ENCODE measurements at places on chromosomes 6 and 20.

DNA sequence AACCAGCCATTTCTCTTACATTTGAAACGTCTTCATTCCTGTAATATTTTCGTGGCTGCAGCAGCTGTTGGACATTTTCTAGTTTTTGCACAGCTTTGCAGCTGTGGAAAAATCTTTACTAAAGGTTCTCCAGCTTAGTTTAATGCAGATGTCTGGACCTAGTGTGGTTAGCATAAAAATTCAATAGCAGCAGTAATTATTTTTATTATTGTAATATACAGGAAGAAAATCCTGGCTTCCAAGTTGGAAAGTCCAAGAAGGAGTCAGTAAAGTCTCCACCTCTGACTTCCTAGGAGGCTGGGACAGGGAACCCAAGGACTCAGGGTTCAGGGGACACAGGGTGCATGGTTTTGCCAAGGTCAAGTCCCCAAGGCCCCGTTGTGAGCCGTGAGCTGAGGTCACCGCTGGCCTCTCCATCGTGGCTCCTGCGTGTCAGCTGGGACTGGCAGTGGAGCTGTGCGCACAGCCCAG lies 230.6 kb downstream of the FNDC1 start:
- DNase-seq, result no peak

DNA sequence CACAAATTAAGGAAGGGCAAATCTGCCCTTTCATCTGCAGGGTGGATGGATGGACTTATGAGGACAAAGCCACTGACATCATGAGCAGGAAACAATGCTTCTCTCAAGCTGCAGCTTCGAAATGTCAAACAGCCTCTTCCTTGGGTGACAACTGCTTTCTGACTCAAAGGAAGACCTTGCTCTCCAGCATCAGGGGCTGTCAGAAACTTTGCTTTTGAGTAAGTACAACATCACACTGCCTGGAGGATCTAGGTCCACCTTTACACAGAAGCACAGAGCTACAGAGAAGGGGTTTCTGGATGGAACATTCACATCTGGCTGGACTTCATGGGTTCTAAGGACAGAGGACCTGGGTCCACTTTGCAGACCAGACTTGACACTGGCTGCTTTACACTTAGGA lies 5.9 kb downstream of the CST1 start:
- no peak for DNase-seq

DNA sequence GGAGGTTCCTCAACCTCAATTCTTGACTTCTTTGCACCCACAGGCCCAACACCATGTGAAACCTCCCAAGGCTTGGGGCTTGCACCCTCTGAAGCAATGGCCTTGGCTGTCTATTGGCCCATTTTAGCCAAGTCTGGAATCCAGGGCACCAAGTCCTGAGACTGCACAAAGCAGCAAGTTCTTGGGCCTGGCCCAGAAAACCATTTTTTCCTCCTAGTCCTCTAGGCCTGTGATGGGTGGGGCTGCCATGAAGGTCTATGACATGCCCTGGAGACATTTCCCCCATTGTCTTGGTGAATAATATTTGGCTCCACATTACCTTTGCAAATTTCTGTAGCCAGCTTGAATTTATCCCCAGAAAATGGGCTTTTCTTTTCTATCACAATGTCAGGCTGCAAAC lies 849.6 kb upstream of the MANEA start:
- DNase-seq, result no peak

GRCh38 chr20:53617791-53618489 lies 24.3 kb upstream of the ZNF217 start:
- DNase-seq, result no peak

- no peak for DNase-seq
These were observed 44.3 kb upstream of the KIAA1586 start for GRCh38 chr6:57002197-57002596.

- DNase-seq, result peak; percentile 50
These were observed 48.6 kb downstream of the TCP11 start for GRCh38 chr6:35092362-35093117.

DNA sequence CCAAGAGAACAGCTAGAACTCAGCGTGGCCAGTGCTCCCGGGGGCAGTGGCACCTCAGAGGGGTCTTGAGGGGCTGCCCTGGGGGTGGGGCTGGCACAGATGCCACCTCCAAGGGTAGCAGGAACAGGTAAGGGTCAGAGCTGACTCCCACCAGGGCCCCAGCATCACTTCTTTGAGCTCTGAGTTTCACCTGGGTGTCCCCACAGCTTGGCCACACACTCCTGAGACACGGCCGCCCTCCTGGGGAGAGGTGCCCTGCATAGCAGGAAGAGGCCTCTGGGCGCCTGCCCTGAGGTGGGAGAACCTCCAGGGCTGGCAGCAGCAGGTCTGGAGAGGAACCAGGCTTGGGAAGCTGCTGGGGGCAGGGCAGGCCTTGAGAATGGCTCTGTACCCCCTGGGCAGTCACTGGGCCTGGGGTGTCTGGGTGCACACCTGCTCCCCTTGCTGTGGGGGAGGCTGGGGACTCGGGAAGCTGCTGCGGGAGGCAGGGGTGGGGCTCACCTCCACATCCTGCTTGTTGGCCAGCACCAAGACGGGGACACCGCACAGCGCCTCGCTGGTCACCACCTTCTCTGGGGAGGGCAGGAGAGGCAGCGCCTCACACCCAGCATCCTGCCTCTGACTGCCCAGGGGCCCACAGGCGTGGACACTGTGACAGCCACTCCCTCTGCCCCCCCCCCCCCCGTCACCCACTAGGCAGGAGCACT lies 5.0 kb downstream of the TNFRSF6B start:
- no peak for DNase-seq

DNA sequence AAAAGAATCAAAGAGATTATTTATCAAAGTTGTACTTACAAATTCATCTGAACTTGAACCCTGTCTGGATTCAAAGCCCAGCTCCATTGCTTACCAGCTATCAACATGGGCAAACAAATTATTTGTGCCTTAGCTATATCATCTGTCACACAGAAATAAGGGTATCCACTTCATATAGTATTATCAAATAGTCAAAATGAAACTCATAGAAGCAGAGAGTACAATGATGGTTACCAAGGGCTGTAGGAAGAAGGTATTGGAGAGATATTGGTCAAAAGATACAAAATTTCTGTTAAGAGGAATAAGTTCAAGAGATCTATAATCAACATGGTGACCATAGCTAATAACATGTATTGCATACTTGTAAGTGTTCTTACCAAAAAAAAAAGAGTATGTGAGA lies 87.8 kb upstream of the CCDC28A start:
- no peak for DNase-seq

DNA sequence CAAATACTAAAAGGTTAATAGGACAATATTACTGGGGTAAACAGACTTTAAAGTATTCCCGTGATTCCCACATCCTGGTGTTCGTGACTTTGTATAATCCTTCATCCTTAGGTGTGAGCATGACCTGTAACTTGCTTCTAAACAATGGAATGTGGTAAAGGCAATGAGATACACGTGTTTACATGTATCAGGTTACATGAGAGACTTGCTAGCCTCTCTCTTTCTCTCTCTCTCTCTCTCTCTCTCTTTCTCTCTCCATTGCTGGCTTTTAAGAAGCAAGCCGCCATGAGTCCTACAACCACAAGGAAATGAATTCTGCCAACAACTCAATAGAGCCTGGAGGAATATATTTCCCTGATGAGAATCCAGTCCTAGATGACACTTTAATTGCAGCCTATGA lies 83.9 kb upstream of the LGSN start:
- no peak for DNase-seq

DNA sequence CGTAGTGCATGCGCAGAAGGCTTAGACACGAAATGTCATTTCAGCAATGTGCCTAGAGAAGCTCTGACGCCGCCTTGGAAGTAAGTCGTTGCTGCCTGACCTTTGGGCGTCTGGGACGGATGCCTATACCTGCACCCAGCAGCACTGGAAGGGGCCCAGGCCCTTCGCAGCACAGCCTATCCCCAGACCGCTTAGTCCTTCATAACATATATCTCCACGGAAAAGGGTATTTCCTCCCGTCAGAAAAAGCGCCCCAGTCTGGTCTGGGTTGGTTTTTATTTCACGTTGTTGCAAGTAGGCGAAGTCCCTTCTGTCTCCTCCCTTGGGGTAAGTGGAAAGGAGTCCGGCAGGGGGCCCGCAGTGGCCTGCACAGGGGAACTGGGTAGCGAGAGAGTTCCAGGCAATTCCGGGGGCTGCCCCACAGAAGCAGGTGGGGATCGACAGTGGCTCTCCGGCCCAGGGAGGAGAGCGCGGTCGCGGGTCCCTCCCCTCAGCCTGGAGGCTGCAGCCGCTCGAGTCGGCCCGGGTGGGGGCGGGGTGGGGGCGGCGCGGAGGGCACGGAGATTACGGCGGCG lies 559 bp upstream of the EYA4 start:
- DNase-seq, result peak; percentile 11

DNA sequence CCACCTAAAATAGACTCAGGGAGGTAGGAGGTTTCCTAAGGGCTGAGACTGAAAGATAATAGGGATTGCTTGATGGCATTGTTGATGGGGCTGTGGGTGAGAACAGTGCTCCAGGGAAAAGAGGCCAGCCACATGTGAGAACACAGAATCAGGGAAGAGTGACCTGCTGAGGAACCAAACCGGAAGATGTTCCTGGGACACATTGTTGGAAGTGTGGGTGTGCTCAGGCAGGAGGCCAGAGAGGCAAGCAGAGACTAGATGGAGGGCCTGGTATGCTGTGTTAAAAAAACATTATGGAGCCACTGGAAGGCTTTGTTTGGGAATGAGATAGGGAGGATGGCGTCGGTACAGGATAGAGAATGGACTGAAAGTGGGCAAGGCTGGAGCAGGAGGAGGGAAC lies 23.3 kb downstream of the RNF144B start:
- DNase-seq, result no peak

DNA sequence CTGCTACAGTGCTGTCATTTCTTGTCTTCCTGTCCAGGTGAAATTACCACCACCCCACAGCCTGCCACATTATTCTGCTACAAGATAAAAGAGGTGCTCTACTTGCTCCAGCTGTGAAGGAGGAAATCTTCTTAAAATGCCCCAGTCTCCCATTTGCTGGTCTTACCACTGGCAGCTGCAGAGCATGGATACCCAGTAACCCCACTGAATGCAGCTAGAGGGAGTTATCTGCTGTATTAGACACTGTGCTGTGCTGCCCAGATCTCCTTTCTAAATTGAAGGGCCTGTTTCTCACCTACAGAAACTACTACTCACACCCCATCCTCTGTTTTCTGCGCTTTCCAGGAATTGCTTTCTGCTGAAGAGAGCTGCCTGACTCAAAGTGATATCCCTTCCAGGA lies 517.8 kb downstream of the PKHD1 start:
- no peak for DNase-seq

DNA sequence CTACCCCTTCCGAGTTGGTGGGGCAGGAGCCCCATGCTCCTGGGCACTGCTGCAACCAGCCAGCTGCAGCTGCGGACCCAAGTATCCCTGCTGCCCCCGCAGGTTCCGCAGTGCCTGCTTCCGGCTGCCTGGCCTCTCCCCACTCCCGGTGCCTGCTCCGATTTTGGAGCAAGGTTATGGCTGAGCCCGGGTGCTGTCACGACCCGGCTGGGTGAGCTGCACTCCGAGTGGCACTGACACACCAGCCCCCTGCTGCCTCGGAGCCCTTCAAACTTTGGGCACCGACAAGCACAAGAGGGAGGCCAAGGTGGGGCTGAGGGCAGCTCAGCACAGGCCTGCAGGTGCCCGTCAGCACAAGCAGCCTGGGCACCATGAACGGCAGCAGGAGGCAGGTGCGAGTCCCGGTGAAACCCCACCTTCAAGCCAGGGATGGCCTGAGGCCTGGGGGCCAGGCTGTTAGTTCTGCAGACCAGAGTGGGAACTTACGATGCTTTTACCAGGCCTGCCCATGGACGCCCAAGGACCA lies 25.9 kb upstream of the HACE1 start:
- DNase-seq, result no peak

GRCh38 chr20:32397567-32398084 lies 39.5 kb downstream of the ASXL1 start:
- no peak for DNase-seq

GRCh38 chr6:50821441-50822077 lies 2.9 kb downstream of the TFAP2B start:
- no peak for DNase-seq

- no peak for DNase-seq
These were observed 13.8 kb upstream of the NTSR1 start for GRCh38 chr20:62694868-62695267.

GRCh38 chr6:6869094-6869493 lies 238.7 kb upstream of the RREB1 start:
- DNase-seq, result no peak
